GM13977 (cell line): ENCODE measurements at places on chromosomes 11 and 22.

GRCh38 chr11:107545101-107545514 lies 20.4 kb downstream of the ALKBH8 start:
- no peak for DNase-seq

DNA sequence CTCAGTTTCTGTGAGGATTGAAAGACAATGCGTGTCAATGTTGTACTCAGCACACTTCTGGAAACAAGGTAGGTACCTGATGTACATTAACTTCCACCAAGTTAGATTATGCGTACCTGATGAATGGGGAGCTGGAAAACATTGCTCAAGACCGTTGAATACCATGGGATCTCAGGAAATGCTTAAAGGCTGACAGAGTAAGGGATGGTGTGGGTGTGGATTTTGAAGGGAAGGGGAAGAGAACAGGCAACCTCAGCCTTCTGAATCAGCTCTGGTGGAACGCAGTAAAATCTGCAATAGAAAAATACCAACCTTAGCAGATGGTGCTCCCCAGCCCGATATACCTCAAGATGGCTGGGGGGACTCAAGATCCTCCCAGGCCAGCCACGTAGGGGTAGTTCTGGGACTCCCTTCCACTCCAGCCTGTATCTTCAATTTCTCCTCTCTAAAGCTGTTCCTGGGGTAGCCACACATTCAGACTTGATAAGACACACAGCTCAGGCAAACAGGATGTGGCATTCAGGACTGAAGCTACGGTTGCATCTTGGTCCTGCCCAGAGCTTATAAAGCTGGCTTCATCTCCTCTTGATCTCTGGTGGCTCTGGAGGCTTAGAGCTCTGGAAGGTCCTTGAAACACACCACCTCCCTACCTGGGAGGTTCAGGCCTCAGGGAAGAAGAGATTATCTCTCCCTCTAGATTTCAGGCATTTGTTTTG lies 111.8 kb downstream of the CTNND1 start:
- DNase-seq: no peak

GRCh38 chr11:45906096-45906682 lies 882 bp downstream of the FREY1 start:
- no peak for DNase-seq

DNA sequence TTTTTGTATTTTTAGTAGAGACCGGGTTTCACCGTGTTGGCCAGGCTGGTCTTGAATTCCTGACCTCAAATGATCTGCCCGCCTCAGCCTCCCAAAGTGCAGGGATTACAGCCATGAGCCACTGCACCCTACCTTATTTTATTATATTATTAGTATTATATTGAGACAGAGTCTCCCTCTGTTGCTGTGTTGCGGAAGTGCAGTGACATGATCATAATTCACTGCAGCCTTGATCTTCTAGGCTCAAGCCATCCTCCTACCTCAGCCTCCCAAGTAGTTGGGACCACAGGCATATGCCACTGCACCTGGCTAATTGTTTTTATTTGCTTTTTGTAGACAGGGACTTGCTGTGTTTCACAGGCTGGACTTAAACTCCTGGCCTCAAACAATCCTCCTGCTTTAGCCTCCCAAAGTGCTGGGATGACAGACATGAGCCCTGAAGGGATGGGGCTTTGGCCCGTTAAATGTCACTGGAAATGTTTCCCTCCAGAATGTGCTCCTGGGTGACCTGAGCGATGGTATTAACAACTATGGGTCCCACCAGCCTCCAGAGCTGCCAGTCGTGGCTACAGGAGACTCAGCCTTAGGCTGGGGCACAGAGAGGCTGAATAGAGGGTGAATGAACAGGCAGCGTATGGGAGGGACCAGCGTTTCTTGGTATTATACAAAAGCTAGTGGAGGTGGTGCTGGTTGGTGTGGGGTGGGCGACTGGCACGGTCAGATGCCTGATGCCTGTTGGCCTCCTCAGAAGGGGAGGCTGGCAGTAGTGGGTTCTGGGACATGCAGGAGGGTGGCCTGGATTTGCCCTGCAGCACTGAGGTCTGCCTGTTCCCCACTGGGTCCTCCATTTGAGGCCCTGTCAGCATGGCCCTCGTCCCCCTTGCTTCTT lies 7.3 kb downstream of the TANGO2 start:
- no peak for DNase-seq

DNA sequence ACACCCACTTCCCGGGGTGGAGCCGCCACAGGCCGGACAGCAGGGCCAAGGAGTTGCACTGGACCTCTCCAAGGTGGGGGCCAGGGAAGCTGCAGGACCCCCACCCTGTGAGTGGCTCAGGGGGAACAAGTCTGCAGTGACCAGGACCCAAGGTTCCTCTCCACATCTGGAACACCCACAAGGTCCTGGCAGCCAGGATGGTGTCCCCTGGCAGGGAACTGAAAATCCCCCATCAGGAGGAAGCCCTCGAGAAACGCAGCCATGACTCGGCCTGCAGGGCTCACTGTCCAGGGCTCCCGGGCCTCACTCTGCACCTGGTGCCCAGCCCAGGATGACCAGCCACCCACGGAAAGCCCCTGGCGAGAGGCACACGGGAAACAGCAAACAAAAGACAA lies 11.5 kb downstream of the RNH1 start:
- DNase-seq: no peak

DNA sequence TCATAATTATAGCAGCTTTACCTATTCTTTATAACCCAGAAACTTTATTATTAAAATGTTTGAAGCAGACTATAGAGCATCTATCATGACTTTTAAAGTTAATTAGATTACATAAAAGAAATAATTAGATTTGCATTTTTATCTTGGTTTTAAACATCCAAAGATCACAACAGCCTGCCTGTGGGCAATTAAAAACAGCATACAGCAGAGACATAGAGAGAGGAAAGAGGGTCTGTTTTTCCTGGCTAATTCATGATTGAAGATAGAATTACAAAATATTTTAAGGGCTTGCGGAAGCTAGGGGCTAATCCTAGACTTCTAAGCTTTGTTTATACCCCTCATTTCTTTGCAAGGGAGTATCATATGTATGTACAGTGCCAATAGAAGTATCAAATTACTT lies 178.1 kb downstream of the SOX6 start:
- DNase-seq: no peak

GRCh38 chr11:19735909-19736498 lies 23.4 kb downstream of the NAV2 start:
- DNase-seq: no peak

DNA sequence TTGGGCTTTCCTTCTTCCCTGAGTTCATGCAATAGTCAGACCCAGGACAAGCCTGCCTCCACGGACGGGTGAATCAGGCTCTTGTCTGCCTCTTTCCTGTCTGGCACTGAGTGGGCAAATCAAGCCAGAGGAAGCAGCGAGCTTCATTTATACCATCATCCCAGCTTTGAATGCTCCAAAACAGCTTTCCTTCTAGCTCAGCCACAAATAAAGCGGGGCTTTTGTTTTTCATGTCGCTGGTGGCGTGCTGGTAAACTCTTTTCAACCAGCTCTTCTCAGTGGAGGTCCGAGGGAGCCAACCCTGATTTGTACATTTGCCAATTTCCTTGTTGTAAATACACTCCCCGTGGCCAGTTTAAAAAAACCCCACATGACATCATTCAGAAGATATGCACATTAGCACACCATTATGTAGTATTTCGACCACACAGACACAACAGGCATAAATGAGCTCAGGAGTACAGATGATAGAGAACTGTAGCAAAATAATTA lies 8.6 kb downstream of the C11orf91 start:
- DNase-seq: no peak

GRCh38 chr11:11567936-11568650 lies 53.7 kb downstream of the GALNT18 start:
- no peak for DNase-seq

- DNase-seq: no peak
These were observed 9.7 kb upstream of the THY1 start for GRCh38 chr11:119432484-119433357.

DNA sequence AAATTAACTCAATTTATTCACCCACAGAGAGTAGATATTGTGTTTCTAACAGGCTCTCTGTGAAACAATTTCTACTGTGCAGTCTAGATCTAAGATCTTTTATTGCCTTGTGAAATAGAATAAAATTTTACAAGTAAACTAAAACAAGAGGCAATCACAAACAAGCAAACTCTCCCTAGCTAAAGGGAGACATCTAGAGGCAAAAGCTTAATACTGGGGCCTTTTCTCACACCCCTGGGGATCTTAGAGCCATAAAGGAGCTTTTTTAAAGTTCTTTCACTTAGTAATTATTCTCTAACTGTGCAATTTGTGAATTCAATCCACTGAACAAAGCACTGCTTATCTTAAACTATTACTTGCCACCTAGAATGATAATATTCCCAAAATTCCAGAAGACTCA lies 19.7 kb downstream of the ALG9 start:
- DNase-seq: no peak

GRCh38 chr11:74686792-74687191 lies 44.4 kb downstream of the CHRDL2 start:
- DNase-seq: no peak

DNA sequence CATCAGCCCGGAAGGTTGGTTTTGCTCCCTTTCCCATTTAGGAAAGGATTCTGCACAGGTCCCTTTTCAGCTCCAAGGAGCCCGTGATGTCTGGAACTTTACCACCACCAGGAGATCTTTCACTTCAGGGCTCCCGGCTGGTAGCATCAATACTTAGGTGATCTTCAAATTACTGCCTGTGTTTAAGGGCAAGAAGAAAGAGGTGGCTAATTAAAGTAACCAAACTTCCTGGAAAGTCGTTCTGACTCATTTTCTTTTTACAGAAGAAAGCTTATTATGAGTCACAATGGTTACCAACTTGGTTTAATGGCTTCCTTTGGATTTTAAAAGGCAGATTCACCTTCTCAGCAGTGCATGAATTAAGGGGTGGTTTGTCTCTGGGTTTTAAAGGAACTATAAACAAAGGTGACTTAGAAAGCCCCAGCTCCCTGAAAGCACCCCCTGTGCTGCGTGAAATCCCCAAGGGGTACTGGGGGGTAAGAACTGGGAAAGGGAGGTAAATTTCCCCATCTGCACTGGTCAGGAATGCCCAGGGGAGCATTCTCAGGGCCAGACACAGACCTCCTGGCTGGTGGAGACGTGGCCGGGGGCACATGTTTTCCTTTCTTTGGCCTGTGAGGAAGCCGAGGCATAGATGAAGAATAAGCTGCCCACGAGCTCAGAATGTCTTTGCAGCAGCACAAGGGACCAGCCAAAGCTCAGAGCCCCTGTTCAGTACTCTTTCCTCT lies 8.8 kb downstream of the POU2F3 start:
- no peak for DNase-seq

- DNase-seq: no peak
These were observed 20.0 kb downstream of the PRRG4 start for GRCh38 chr11:32849761-32850160.

GRCh38 chr22:21926728-21927127 lies 25.9 kb downstream of the PPM1F start:
- no peak for DNase-seq

GRCh38 chr11:61752117-61752924 lies at the start of gene MYRF:
TSS of gene MYRF (plus strand) at chr11:61752636. CDS start at chr11:61752745, 109 bp downstream.
- DNase-seq: peak; percentile 87

DNA sequence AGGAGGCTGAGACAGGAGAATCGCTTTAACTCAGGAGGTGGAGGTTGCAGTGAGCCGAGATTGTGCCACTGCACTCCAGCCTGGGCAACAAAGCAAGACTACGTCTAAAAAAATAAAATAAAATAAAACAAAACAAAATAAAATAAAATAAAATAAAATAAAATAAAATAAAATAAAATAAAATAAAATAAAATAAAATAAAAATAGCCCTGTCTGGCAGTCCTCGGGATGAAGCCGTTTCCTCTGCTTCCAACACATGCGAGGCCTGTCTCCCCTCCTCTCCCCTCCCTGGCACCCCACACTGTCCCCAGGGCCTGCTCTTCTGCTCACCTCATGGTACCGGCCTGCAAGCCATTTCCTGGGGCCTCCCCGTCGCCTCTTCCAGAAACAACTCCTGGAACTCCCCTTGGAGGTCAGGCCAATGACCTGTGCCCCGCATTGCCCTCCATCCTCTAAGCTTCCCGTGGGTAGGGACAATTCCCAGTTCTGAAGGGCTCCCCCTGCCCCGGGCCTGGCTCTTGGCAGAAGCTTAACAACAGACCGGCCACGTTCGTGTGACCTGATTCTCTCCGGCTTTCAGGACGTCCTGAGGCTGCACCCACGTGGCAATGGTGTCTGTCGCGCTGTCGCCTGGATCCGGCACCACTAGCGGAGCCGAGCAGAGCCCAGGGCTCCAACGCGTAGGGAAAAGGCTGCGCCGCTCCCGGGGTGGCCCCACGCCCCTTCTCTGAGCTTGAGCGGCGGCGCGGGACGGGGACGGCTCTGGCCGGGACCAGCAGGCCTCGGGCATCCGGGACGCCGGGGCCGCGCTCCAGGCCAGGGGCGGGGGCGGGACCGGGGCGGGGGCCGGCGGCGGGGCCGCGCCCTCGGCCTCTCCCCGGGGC lies 456 bp upstream of the PARVB start:
- DNase-seq: peak; percentile 80

DNA sequence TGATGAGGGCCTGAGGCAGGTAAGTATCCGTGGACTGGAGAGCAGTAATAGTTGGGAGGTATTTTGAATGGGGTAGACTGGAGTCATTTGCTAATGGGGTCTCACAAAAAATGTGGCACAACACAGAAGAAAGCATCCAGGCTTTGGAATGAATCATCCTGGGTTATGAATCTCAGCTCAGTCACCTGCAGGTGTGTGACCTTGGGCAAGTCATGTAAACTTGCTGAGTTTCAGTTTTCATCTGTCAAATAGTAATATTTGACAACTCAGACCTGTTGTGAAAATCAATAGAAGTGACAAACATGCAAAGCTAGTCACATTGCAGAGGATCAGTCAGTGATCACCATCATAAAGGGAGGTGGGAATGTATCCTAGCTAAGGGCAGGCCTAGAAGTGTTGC lies 232.0 kb upstream of the TENM4 start:
- DNase-seq: no peak

GRCh38 chr11:16099343-16099900 lies 256.9 kb downstream of the SOX6 start:
- no peak for DNase-seq

DNA sequence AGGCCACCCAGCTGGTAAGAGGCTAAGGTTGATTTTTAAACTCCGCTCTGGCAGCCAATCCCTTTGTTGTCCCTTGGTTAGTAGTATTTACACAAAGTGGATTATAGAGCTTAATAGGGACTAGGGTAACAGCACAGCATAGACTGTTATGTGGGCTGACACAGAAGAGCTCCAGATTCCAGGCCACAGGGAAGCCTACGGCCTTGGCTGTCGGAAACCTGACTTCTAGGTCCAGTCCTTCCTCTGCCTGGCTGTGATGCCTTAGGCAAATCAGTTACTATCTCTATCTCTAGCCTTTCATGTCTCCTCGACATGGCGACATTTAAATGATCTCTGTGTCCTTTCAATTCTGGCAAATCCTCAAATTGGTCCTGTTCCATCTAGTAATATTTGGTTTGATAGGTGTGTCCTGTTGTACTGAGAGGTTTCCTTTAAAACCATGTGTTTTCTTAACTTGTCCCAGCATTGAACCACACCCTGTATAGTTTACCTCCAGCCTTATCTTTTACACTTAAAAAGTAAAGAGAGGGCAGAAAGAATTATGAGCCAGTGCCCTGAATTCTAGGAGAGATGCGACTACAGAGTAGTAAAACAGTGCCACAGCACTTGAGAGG lies 4.2 kb downstream of the MMP1 start:
- DNase-seq: no peak
